ENCODE measurements at places on chromosomes 12 and 14. TPM values are rescaled to one million over a fixed set of nuclear protein-coding genes. Genes with fewer than 3 reads are reported as not detected.

RNFT2 gene
- total RNA-seq = 3.0 TPM

SERPINA12 gene
- total RNA-seq = not detected

IAPP gene
- not detected for total RNA-seq

RNASE3 gene
- total RNA-seq = not detected

NGB gene
- 0.33 TPM for total RNA-seq

GMFB gene
- 104 TPM for total RNA-seq

BMP4 gene
- 1.9 TPM for total RNA-seq

PRH1 gene
- 13.2 TPM for total RNA-seq

ACSS3 gene
- not detected for total RNA-seq

Measured in mammary epithelial cell (primary cell).